ENCODE measurements at places on chromosomes 5 and 9.

- DNase-seq: no peak
Observed at GRCh38 chr5:164561933-164562872, 1056.8 kb downstream of the MAT2B start.

GRCh38 chr9:118643118-118643517, 726.1 kb downstream of the BRINP1 start:
- DNase-seq: peak; percentile 93

GRCh38 chr5:51960617-51961121, 577.4 kb downstream of the ISL1 start:
- DNase-seq: no peak

DNA sequence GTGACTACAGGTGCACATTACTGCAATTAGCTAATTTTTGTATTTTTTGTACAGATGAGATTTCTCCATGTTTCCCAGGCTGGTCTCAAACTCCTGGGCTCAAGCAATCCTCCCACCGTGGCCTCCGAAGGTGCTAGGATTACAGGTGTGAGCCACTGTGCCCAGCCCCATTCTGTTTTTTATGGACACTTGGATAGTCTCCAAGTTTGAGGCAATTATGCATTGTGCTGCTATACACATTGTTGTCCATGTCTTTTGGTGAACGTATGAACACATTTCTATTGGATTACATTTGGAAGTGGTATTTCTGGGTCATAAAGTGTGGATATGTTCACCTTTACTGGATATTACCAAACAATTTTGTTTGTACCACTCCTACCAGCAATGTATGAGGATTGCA, 22.4 kb upstream of the PLPP1 start:
- no peak for DNase-seq

DNA sequence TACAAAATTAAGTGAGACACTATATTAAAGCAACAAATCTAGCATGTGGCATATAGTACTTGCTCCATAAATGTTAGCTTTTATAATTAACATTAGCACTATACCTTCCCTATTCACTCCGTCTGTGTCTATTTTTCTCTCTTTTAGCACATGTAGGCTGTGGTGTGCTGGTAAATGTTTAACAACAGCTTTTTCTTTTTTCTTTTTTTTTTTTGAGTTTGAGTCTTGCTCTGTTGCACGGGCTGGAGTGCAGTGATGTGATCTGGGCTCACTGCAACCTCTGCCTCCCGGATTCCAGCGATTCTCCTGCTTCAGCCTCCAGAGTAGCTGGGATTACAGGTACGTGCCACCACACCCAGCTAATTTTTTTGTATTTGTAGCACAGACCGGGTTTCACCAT, 62.1 kb downstream of the SPRY4 start:
- no peak for DNase-seq

DNA sequence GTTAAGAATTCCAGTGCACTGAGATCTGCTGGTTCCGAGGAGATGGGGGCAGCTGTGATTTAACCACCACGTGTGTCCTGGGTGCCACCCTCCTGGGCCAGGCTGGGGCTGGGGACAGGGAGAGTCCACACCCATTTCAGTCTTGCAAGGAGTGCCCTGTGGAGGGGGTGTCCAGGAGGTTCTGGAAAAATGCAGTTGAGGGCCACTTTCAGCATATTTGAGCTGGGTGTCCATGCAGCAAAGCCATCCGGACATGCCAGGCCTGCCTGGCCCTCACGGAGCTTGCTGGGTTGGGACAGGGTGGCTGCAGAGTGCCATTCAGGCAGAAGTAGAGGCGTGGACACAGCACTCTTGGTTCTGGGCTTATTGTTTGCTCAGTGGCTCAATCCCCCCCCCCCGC, 68.1 kb downstream of the NEK6 start:
- DNase-seq: no peak

DNA sequence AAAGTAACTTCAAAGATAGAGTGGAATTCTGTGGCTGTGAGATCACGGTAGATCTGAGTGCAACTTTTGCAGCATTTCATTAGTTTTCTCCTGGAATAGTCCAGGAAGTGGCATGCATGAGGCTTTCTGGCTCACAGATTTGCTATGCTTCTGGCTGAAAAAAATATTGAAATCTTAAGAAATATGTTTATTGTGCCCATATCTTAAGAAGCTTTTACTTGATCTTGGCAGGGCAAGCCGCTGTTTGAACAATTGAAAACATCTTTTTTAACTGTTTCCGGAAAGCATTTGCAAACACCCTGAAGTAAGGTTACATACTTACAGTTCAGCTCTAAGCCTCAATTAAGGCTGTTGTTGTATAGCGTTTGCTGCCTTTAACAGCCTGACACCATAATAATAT, 135.7 kb upstream of the GDNF start:
- no peak for DNase-seq

- DNase-seq: peak; percentile 58
Observed at GRCh38 chr5:172713113-172713808, 57.7 kb downstream of the DUSP1 start.

GRCh38 chr9:117073539-117074341, 341.1 kb downstream of the ASTN2 start:
- peak; percentile 20 for DNase-seq

- DNase-seq: peak; percentile 40
Observed at GRCh38 chr9:127783111-127784008, 2.5 kb upstream of the CDK9 start.

- no peak for DNase-seq
Observed at GRCh38 chr5:64921386-64921785, 152.7 kb downstream of the CWC27 start.

DNA sequence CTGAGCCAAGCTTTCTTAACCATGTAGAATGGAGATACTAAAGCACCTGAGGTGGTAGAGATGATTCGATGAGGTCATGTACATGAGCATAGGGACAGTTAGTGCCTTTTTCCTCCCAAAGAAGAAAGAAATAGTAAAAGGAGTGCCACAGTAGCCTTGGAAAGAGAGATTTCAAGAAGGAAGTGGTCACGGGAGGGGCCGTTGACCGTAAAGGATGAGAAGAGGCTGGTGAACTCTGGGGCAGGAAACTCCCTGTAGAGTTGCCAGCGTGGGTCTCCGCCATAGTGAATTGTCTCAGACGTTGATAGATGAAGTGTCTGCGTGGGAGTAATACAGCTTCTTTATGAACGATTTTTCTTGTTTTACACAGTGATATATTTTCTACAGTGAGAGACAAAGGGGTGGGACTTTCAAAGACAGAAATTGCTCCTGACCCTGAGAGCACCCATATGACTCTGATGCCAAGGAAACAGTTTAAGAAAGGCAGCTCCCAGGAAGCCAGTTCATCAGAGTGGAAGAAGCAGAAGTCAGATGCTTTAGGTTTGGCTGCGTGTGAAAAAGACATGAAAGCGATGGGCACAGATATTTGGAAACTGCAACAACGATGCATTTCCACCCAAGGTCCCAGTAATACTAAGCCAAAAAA, 41.3 kb downstream of the UGCG start:
- peak; percentile 9 for DNase-seq

- no peak for DNase-seq
Observed at GRCh38 chr9:89357331-89358197, 39.3 kb downstream of the SECISBP2 start.

DNA sequence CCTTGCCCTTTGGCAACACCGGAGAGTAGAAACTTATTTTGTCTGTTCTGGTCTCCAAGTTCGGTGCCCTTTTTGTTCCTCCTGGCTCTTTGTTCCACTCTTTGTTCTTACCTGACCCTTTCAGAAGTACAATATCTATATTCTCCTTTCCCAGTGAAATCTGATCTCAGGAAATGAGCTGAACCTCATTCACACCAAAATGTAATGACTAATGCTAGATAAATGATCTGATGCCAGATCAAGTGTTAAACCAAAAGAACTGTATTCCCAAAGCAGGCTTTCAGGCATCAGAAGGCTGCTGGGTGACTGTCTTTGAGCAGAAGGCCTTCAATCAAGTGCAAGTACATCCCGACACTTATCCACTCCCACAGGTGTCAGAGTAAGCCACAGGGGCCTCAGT, 156.4 kb downstream of the SPOCK1 start:
- DNase-seq: no peak

DNA sequence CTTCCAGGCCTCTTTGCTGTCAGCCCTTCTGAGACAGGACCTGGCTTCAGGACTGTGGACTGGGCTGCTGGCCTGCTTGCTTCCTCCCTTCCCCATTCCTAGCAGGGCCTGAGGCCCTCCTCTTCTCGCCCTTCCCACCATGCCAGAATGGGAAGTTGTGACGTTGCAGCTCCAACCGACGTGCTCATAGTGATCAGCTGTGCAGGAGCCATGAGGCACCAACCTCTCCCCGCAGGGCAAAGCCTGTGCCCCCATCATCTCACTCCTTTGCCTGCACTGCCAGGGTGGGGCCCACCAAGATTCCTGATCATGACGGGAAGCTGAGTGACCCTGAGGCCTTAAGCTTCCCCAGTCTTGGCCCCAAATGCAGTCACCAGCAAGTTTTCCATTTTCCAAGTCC, 45.1 kb upstream of the GARNL3 start:
- DNase-seq: no peak
